Right cardiac atrium (tissue), 5 donors: ENCODE measurements at places on chromosomes 16 and 17. TPM values are rescaled to one million over a fixed set of nuclear protein-coding genes. Genes with fewer than 3 reads are reported as not detected.

DNA sequence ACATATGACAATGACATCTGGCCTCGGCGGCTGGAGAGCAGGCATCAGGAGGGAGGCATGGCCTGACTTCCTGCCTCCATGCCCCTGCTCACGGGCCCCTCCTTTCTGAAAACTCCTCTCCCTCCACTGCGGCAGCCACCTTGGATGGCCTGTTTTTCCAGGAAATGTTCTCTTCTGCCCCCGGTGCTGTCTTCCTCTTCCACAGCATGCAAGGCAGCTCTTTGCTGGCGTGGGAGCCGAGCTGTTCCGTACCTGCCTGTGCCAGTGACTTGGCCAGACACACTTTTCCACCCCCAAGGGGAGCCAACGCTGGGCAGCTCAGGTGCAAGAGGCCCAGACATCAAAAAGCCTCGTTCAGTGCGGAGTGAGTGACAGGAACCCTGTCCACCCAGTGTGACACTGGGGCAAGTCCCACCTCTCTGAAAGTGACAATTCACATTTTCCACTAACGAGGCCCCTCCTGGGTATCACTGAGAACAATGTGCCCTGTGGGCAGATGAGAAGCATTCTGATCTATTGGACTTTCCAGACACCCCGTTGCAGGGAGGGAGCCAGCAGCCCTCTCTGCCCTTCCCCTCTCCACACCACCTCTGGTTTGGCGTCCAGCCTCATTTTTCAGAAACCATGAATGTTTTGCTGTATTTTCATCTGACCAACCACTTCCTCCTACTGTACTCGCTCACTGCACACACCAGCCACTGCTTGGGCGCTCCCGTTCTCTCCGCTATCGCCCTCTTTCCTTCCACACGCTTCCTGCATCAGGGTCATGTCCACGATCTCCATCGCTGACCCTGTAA, 31.2 kb downstream of the NSMCE1 start:
- no peak for DNase-seq

The OR1A1 gene
- polyA plus RNA-seq: not detected

DNA sequence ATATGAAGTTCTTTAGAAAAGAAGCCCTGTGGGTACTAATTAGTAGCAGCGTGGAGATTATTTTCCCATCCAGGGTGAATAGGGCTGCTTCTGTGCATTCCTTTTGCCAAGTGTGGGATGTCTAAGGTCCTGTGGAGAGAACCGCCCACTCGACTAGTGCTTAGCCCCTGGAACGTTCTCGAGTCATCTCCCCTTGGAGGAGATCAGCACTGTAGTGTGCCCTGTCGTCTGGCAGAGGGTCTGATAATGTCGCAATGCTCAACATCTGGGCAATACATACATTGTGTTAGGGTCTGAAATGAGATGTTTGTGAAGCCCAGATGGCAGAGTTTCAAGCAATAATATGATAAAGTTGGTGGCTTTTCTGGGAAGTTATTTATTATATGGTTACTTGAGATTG, 64.8 kb downstream of the SPECC1 start:
- no peak for DNase-seq

The ALOX15B gene
- polyA plus RNA-seq: 0.54 TPM

GRCh38 chr16:79257953-79258490, 342.5 kb downstream of the MAF start:
- DNase-seq: no peak

DNA sequence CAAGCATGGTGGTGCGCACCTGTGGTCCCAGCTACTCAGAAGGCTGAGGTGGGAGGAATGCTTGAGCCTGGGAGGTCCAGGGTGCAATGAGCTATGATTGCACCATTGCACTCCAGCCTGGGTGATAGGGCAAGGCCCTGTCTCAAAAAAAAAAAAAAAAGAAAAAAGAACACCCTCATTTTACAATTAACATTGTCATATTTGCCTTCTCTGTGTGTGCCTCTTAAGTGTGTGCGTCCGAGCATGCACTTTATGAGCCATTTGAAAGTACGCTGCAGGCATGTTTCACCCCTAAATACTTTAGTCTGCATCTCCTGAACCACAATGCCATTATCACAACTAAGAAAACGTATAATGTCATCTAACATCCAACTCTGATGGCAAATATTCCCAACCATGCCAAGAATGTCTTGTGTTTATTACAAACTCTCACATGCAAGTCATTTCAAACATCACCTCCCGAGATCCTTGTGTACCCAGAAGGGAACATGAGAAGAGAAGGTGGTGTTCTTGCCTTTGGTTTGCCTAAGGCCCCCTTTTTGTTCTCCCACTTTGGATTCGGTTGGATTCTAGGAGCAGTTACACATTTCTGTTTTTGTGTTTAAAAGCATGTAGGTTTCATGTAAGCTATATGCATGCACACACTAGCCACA, 38.0 kb downstream of the CDH1 start:
- no peak for DNase-seq

The NOD2 gene
- 0.52 TPM for polyA plus RNA-seq

DNA sequence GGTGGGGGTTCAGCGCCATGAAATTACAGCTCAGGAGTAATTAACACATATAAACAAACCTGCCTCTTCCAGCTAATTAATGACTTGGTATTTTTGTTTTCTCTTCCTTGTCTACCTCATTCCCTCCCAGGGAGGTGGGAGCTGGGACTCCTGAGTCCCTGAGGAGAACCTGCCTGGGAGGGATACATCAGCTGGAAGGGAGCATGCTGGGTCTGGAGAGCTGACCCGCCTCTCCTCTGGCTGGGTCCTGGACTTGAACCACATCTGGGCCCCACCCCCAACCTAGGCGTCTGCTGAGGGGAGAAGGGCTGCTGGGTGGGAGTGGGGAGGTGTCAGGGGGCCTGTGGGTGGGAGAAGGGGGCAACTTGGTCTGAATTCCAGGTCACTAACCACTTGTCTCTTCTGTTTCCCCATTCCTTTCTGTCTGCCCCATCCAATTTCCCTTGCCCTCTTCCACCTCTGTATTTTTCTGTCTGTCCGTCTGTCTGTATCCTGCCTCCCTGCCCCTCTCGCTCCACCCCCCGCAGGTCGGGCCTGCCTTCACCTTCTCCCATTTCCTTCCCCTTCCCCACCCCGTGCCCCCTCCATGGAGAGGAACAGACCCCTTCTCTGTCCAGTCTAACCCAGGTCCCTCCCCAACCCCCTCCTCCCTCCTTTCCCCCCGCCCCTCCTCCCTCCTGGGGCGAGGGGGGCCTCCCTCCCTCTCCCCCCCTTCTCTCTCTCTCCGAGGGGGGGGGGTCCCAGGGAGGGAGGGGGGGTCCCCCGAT, at the start of gene NLGN2:
NLGN2 (plus strand) TSS at position 361 of the 767 bp plus-strand sequence. CDS start 411 bp downstream, outside the sequence.
- DNase-seq: no peak

The TSNAXIP1 gene
- polyA plus RNA-seq: 1.1 TPM

The RCVRN gene
- polyA plus RNA-seq: 0.27 TPM

The TMUB2 gene
- 26.3 TPM for polyA plus RNA-seq

The ACSM2A gene
- not detected for polyA plus RNA-seq

DNA sequence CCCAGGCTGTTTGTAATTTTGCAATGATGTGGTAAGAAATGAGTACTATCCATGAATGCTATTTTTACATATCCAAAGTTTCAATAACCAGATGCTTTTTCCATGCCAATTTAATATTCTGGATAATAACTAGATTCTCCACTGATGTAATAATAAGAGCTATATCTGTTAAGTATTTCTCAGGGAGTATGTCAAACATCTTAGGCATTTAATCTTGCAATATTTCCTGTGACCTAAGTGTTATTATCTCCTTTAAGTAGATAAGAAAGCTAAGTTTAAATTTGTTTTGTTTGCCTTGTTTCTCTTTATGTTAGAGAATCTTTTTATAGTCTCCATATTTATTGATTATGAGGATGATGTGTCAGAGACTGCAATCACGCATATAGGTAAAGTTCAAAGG, 32.3 kb upstream of the HS3ST3A1 start:
- DNase-seq: no peak

The SALL1 gene
- polyA plus RNA-seq: 0.45 TPM

The CDRT4 gene
- 2.7 TPM for polyA plus RNA-seq

- DNase-seq: no peak
Observed at GRCh38 chr16:48575471-48576050, 34.4 kb downstream of the N4BP1 start.

The MMP28 gene
- 9.2 TPM for polyA plus RNA-seq

- DNase-seq: peak; percentile 62
Observed at GRCh38 chr17:39950871-39951348, 11.9 kb upstream of the GSDMA start.

The MMP25 gene
- polyA plus RNA-seq: 0.68 TPM

DNA sequence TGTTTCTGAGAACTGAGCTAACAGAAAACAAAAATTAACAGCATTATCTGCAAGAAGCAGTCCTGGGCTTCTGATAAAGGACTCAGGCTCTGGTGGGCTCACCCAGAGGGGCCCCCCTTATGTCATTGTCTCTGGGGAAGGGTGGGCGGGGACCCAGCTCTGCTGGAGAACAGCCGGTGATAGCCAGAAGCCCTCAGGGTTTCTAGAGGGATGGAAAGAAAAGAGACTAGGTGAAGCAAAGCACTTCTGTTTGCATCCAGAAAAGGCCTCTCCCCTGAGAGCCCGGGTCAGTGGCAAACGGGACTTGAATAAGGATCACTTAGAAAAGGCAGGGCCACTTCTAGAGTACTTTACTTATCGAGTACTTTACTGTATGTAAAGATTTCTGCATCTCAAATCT, 7.0 kb upstream of the CDC42EP4 start:
- peak; percentile 1 for DNase-seq

DNA sequence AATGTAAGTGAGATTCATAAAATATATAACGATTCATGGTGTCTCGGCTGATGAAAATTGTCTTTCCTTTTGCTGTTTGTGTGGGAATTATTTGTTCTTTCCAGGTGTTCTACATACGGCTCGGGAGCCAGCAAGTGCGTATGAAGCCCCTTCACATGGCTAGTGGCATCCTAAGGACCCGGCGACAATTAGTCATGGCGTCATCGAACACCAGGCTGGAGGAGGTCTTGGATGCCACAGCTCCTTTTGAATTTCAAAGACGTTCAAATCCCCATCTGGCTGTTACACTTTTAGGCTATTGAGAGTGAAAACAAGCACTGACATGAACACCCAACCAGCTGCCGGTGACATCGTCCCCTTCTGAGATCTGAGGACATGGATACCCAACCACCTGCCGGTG, 397.7 kb upstream of the TNRC6C start:
- DNase-seq: no peak

- no peak for DNase-seq
Observed at GRCh38 chr16:68760671-68761275, 23.7 kb downstream of the CDH1 start.

The BAIAP3 gene
- 1.6 TPM for polyA plus RNA-seq

The WBP2 gene
- 109 TPM for polyA plus RNA-seq

The CHST5 gene
- 0.11 TPM for polyA plus RNA-seq

The CRYM gene
- 108 TPM for polyA plus RNA-seq

The NACA2 gene
- not detected for polyA plus RNA-seq

- DNase-seq: no peak
Observed at GRCh38 chr17:58335061-58335731, 6.6 kb upstream of the TSPOAP1 start.

DNA sequence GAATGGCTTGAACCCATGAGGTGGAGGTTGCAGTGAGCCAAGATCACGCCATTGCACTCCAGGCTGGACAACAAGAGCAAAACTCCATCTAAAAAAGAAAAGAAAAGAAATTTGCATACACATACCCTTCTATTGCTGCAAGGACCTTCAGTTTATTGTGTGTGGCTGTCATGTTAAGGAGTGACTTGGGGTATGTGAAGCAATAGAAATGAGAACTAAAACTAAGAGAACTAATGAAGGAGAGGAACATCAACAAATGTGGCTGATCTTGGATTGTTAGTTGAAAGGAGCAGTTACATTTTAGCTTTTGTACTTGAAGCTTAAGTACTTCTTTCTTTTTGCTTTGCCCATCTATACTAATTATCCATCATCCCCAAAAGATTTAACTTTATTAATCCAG, 12.7 kb upstream of the NSRP1 start:
- no peak for DNase-seq

DNA sequence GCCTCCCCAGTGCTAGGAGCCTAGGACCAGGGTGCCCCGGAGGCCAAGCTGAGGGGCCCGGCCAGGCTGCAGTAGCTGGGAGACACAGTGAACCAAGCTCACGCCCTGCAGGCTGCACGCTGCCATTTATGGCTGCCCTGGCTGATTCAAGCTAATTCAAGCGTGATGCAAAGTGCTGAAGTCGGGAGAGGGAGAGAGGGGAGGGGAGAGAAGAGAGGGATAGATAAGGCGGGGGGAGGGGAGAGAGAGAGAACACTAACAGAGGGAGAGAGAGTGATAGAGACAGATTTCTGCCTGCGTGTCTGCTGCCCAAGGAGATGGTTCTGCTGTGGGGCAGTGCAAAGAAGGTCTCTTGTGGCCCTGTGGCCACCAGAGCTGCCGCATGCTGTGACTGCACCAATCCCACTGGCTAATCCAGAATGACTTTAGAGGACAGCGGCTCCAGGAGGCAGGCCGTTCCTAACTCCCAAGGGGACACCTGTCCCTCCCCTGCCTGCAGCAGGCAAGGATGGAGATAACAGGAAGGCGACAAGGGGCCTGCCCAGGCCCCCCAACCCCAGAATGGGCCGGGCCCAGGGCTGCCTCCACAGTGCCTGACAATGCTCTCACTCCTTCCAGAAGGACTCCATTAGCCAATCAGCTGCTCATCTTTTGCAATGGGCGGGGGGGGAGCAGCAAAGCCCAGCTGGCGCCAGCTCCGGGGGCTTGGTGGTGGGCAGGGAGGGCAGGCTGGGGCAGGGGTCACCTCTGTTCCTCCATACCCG, 12.9 kb downstream of the MXRA7 start:
- peak; percentile 83 for DNase-seq

DNA sequence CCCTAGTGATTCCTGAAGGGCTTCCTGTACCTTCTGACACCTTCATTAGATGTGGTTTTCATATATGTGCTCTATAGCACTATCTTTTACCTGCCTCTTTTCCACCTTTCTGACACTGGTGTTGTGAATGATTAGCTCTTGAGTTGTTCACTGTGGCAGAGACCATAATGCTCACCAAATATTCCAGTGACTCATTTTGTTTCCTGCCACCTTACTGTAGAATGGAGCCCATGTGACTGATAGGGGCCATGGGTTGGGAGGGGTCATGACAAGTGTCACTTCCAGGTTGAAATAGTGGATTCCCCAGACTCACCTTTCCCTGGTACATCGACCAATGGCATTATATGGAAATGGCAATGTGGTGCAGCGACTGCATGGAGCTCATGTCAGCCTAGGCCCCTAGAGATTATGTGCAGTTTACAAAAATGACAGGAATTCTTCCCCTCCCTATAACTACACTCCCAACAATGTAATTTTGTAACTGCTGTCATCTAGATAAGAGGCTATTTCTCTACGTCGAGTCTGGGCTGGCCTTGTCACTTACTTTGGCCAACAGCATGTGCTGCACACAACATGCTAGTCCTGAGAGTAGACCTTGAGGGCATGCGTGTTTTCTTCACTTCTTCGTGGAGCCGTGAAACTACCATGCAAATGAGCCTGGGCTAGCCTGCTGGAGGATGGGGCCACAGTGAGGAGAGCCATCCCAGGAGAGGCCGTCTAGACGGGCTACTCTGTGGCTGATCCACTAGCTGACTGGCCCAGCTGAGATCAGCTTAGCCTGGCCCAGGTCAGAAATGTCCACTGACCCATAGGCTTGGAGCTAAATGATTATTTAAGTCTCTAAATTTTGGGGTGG, 409.5 kb downstream of the CA10 start:
- DNase-seq: no peak

The TCAP gene
- 4,928 TPM for polyA plus RNA-seq

GRCh38 chr17:11908711-11909146, 88.5 kb downstream of the ZNF18 start:
- no peak for DNase-seq
